BJ (cell line): ENCODE measurements at places on chromosomes 3 and 15. TPM values are rescaled to one million over a fixed set of nuclear protein-coding genes. Genes with fewer than 3 reads are reported as not detected.

NMNAT3 gene
- polyA plus RNA-seq, result 0.38 and 0.61 TPM in 2 replicates

CKMT1B gene
- 0.12 and 0.25 TPM in 2 replicates for polyA plus RNA-seq

DALRD3 gene
- 46.8 and 59.6 TPM in 2 replicates for polyA plus RNA-seq

LRRIQ4 gene
- polyA plus RNA-seq, result not detected in 2 replicates

CCDC13 gene
- 0.16 and 0.18 TPM in 2 replicates for polyA plus RNA-seq

CMTM6 gene
- 22.8 and 47.4 TPM in 2 replicates for polyA plus RNA-seq

SHC4 gene
- 0.74 and 0.86 TPM in 2 replicates for polyA plus RNA-seq

GOLGA8S gene
- 0.01 and 0.04 TPM in 2 replicates for polyA plus RNA-seq

FRMD4B gene
- 0.09 and 0.18 TPM in 2 replicates for polyA plus RNA-seq

CCDC174 gene
- polyA plus RNA-seq, result 8.9 and 9.3 TPM in 2 replicates

LPP gene
- 33.3 and 60.0 TPM in 2 replicates for polyA plus RNA-seq

RNU5B-1 gene
- not detected in 2 replicates for polyA plus RNA-seq

GATA2 gene
- 8.3 and 13.4 TPM in 2 replicates for polyA plus RNA-seq

MEIS2 gene
- polyA plus RNA-seq, result 44.4 and 54.1 TPM in 2 replicates
